ENCODE measurements at places on chromosomes 16 and 17.

GRCh38 chr16:10652730-10653590 is 41.8 kb downstream of the TEKT5 start:
- no peak for DNase-seq

- DNase-seq = no peak
These were observed 9.3 kb upstream of the MRTFB start for GRCh38 chr16:14061732-14062259.

DNA sequence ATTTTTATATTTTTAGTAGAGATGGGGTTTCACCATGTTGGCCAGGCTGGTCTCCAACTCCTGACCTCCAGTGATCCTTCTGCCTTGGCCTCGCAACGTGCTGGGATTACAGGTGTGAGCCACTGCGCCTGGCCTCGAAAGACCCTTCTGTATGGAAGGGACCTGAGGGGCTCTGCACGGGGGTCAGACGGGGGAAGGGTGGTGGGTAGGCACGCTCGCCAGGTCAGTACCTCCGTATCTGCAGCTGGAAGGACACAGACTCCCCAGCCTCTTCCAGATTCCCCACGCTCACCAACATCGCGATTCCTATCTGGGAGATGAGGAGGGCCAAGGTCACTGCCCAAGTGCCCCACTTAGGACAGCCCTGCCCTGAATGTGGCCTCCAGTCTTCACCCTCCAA is 12.7 kb downstream of the ITGA2B start:
- no peak for DNase-seq

GRCh38 chr16:3625911-3626732 is 14.7 kb upstream of the SLX4 start:
- no peak for DNase-seq

- DNase-seq = no peak
These were observed 9.8 kb downstream of the ASPSCR1 start for GRCh38 chr17:81987161-81987770.

- DNase-seq = no peak
These were observed 19.1 kb upstream of the KPNB1 start for GRCh38 chr17:47630614-47631013.

DNA sequence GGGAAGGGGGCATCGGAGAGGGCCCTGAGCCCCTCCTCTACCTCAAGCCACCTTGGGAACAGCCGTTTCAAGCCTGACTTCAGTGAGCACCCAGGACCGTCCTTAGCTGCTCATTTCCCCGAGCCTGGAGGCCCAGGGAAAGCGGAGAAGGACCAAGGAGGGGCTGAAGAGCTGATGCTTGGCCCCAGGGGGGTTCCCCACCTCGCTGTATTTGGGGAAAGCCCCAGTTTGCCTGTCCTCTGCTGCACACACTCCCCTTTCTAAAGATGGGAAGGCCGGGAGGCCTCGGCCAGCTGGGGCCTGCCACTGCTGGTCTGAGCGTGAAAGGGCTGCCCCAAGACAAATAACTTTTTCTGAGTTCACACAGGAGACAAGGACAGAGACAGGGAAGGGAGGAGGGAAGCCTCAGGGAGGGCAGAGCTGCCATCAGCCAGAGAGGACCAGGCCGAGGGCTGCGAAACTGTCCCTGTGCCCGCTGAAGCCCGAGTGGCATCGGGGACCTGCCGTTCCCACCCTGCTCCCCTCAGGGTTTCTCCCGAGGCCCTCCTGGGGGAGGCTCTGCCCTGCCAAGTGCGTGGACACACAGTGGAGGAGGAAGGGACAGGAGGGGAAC is 11.6 kb downstream of the ZACN start:
- DNase-seq = peak; percentile 25

GRCh38 chr17:74864866-74865395 is 5.2 kb upstream of the GRIN2C start:
- DNase-seq = peak; percentile 88

DNA sequence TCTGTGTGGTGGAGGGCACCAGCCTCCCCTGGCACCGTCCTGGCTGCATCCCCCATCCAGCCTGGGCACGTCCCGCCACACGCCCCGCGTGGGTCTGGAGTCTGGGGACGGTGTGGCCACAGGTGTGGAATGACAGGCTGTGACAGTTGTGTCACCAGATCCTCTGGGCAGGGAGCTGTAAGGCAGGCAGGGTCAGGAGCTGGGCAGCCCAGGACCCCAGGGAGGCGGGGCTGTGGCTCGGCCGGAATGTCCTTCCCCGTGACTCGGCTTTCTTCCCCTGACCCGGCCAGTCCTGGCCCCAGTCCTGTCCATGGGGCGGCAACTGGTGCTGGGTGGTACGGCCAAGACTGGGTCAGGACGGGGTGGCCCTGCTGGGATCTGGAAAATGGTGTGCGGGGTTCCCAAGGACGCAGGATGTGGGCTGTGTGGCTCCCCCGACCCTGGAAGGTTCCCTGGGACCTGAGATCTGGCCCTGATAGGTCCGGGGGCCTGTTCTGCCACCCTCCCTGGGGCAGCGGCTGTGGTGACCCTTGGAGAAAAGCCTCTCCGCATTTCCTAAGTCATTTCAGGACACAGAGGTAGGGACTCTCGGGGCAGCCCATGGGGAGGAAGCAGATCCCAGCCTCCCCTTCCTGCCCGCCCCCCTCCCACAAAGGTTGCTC is 3.3 kb upstream of the SLC16A3 start:
- DNase-seq = no peak

All from GM13976 (cell line).